ENCODE measurements at places on chromosomes 7 and 10.

DNA sequence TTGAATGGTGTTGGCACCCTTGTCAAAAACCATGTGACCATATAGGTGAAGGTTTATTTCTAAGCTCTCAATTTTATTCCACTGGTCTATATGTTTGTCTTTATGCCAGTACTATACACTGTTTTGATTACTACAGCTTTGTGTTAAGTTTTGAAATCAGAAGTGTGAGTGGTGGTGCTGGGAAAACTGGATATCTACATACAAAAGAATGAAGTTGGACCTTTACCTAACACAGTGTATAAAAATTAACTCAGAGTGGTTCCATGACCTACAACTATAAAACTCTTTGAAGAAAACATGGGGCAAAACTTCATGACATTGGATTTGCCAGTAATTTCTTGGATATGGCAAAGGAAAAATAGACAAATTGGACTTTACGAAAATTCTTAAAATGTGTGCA lies 112.2 kb downstream of the NRF1 start:
- no peak for DNase-seq

- no peak for DNase-seq
Measured at GRCh38 chr10:80486785-80487420, 32.8 kb downstream of the TSPAN14 start.

GRCh38 chr7:142487124-142487523 lies 229.3 kb upstream of the PRSS58 start:
- no peak for DNase-seq

DNA sequence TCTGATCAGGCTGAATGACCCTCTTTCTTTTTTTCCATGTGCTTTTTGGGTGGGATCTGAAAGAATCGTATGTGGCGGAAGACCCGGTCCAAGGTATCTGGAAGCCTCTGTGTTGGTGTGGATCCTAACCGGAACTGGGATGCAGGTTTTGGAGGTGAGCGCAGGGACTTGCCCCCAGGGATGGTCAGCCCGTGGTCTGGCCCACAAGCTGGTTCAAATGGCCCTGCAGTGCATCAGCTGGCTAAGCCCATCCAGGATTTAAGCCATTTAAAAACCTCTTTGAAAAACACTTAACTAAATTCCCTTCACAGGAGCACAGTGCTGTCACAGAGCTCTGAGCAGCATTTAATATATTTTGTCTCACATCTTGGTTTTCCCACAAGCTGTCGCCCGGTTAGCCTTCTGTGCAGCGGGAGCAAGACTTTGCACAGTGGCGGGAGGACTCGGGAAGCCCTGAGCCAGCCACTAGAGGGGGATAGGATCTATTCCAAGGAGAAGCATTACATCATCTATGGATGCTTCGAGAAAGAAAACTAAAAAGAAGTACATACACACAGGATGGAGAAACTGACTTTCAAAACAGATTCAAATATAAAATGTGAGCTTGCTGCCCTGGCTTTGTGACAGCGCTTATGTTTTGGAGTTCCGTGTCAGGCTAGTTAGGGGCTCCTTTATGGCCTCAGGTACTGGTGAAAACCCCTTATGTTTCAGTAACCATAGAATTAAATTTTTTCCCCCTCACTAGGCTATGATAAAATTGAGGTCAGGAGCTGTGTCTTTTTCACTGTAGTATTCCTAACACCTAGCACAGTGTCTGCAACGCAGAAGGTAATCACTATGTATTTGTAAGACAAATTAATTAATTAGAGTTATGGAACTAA lies 11.3 kb downstream of the CPA2 start:
- DNase-seq: peak; percentile 76

DNA sequence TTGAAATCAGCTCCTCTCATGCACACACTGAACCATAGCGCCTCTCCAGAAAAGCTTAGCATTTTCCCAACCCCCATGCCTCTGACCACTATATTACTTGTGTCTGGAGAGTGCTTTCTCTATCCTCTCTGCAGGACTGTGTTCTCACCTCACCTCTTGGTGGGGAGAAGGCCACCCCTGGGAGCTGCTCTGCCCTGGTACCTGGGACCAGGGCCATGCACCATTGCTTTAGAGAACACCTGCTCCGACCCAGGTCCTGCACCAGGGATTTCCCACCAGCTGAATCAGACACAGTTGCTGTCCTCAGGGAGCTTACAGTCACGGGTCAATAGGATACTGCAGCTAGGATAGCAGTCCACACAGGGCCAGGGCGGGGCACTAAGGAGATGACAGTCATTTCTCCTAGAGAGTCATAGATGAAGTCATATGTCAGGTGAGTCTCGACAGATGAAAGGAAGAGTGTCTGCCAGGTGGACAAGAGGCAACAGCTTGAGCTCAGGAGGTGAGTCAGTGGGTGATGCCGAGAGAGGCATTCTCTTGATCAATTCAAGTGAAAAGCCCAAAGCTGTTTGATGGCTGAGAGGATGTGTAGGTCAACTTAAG lies 619 bp upstream of the LMTK2 start:
- DNase-seq: no peak

DNA sequence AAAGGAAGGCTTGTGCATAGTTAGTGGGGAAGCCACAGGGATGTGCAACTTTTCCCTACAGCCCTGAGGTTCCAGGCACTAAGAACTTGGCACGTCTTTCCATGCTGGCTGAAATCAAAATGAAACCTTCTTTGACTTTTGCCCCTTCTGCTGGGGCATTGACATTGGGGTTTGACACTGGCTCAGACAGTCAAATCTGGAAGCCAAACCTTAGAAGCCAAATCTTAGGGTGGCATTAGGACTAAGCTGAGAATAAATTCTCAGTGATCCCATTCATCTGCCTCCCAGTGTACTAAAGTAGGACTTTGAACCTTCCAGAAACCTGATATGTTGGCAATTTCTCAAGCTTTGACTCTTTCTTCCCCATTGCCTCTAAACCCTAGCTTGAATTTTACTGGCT lies 31.3 kb upstream of the INSYN2A start:
- DNase-seq: no peak

- DNase-seq: no peak
Measured at GRCh38 chr10:131094527-131095312, 216.8 kb downstream of the TCERG1L start.

GRCh38 chr7:157438121-157439025 lies 101.6 kb downstream of the DNAJB6 start:
- DNase-seq: peak; percentile 37

DNA sequence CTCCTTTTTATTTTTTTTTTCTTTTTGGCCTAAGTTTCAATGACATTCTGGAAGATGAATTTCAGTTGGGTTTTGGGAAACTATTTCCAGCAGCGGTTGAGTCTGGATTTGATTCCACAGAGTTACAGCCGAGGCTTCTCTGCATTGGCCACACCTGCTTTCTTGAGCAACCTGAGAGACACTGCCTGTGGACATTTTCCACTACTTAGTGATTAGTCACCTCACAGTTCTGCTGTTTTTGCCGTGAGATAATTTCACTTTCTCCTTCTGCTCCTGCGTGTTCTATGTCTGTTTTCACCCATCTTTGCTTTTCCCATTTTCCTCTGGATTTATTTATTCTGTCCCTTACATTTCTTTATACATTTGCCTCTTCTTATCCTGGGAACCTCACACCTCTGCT lies 243.0 kb downstream of the BICC1 start:
- peak; percentile 76 for DNase-seq

GRCh38 chr10:99809931-99810615 lies 27.6 kb downstream of the ABCC2 start:
- DNase-seq: no peak

DNA sequence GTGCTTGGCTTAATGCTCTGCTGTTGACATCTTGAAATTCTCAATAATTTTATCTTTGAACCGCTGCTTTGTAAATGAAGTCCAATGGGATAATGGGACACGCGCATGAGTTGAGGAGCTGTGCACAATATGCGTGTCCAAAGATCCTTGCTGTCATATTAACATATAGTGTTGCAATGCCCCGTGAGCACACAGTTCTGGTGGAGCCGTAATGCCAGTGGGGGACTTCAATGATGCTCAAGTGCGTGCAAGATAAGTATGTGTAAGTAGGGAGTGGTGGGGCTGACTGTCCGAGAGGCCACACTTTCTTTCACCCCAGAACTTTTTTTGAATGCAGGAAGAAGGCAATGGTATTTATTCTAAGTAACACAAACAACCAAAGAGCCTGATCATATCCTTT lies 77.4 kb upstream of the HPS1 start:
- no peak for DNase-seq

DNA sequence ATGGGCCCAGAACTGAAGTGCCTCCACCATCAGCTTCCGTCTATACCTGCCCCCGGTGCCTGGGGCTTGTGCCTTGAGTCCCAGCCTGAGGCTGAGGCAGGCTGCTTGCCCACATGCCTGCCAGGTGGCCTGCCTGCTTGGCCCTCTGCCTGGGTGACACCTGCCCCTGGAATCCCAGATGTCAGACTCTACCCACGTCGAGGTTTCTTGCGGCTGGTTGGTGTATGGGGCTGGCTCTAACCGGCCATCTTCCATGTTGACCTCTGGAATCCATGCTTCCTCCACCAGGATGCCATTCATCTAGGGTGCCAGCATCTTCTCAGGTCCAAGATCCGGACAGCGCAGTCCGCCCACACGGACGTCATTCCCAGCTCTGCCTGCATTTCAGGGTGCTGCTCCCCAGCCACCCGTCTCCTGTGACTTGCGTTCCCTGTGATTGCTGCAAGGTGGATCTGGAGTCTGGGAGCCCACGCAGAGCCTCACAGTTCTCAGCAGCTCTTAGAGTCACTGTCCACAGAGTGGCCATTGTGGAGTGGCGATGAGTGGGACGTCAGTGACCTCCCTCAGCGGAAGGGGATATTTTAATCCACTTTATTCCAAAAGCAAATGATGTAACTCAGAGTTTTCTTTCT lies 298.1 kb downstream of the TCERG1L start:
- DNase-seq: no peak

DNA sequence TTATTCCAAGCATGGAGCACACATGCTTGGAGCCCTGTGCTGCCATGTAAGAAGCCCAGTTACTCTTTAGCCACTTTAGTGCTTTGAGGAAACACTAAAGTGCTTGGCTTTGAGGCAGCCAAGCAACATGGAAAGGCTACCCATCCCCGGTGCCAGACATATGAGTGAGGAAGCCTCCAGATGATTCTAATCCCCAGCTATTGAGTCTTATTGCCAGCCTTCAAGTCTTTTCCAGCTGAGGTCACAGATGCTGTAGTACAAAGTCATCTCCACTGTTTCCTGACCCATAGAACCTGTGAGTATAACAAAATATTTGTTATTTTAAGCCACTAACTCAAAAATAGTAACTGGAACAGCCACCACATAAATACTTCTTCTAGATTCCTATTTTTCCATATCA lies 91.4 kb upstream of the CYP26C1 start:
- DNase-seq: peak; percentile 82

DNA sequence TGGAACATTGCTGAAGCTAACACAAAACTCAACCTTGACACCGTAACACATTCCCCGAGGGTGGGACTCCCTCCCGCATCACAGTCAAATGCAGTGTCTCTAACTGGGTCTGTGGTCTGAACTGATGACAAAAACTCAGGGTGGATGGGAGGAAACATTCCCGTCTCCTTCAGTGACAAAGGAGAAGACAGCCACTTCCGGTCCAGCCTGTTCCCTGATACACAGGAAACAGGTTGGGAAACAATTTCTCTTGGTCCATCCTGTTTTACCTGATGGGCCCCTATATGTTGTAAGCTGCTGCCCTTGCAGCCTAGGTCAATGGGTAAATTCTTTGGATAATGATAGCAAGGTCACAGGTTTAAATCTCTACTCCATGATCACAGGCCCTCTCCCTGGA lies 20.4 kb downstream of the SLC13A4 start:
- no peak for DNase-seq

- DNase-seq: no peak
Measured at GRCh38 chr10:98427011-98427515, 12.1 kb upstream of the PYROXD2 start.

Measured in EH (cell line).